Pons (tissue), 1 donor: ENCODE measurements at places on chromosomes 7 and 10.

DNA sequence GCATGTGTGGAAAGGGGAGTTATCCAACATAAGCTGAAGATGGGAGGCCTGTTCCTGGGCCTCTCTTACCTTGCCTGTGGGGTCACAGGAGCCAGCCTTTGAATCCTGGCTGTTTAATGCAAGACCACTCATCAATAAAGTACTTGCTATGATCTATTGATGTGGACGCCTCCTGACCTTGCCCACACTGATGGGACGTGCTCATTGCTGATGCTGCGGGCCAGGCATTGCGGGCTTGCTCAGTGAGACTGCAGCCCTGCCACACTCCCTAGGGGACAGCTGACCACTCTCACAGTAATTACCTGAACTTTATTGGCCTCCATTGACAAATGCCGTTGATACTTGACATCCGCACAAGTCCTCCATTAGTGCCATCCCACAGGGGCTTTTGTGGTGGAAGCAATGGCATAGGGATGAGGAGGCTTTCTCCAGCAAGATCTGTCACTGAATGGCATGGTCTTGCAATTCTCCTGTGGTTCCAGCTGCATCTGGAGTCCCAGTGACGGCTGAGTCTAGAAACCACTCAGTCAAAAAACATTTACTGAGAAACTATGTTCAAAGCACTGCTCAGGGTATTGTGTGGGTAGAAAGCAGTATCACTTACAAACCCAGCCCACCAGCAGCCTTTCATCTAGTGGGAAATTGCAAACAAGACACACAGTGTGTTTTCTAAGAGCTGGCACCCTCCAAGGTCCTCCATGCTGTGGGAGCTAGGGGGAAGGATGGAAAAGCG, 135.1 kb upstream of the YAE1 start:
- no peak for DNase-seq

DNA sequence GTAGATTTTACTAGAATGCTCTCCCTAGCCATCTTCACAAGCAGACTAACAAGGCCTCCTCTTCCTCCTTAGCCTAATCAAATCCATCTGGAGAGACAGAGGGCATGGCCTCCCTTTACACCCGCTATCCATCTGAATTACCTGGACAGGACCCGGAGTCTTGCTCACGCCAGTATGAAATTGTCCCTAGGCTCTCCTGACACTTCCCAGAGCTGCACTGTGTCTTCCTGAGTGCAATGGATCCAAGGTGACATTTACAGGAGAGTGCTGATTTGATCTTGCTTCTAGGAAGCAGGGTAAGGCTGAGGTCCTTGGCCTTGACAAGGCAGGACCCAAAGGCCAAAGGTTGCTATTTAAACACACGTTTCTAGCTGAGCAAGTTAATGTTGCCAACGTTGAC, 147.8 kb downstream of the HIBADH start:
- no peak for DNase-seq

DNA sequence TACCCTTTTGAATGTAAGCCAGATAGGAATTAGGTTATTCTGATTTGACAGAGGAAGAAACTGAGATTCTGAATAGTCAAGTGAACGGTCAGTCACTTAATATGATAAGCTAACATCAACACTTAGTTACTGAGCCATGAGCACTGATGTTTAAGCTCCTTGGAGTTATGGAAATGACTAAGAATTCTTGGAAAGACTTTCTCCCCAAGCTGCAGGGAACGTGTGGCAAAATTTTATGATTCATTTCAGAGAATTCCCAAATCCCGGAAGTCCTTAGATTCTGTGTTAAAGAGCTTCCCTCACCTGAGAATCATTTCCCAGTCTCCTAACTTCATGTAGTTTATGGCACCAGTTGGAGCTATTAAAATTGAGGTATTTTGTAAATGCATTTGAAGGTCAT, 330.9 kb downstream of the XPNPEP1 start:
- no peak for DNase-seq

DNA sequence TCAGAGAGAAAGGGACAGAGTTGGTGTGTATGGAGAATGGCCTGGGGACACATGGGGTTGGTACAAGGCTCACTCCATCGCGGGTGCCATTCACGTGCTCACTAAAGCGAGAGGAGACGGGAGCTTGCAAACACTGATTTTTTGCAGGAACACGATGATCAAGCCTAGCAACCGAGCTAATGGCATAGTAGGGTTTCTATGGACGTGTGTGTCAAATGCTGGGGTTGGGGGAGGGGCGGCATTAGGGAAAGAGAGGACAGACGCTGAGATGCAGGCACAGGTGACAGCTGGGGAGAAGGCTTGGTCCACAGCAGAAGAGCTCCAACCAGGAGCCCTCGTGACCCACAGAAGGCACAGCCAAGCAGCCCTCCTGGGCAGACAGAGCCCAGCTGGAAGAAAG, 33.9 kb downstream of the RCC1L start:
- no peak for DNase-seq

- peak; percentile 54 for DNase-seq
These were observed 15.5 kb upstream of the SLC18A3 start for GRCh38 chr10:49594594-49594993.

DNA sequence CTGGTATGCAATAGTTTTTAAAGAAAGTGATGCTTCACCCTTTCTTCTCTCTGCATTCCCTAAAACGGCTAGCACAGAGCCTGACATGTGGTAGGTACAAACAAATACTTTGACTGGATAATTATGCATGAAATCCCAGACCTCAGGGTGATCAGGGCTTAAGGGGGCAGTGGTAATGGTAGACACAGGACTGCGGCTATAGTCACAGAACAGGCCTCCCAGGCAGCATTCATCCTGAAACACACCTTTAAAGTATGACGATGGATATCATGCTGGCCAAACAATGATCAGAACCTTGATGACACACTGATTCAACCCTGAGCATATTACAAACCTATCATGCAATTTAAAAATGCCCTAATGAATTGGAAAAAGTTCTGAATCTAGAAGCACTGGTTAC, 110.8 kb downstream of the PIP4K2A start:
- DNase-seq, result no peak

DNA sequence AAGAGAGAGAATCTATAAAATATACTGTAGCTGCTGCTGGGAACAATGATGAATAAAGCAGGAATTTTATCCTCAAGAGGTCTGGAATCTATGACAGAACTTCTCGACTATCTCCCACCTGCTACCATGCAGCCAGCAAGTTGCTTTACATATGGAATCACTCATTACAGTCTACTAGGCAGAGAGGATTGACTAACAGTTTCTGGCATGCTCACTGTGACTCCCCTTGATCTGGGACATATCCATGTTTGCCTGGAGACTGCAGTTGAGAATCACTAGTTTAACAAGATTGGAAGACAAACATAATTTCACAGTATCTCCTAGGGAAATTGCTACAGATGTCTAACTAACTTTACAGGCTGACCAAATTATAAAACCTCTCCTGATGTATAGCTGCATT, 13.3 kb downstream of the GPR37 start:
- peak; percentile 63 for DNase-seq

GRCh38 chr7:34772296-34772938, 114.4 kb downstream of the NPSR1 start:
- no peak for DNase-seq
